ENCODE measurements at places on chromosomes 12 and 14.
A peak's percentile ranks its signal among the peaks of the same experiment; 100 is the strongest.

DNA sequence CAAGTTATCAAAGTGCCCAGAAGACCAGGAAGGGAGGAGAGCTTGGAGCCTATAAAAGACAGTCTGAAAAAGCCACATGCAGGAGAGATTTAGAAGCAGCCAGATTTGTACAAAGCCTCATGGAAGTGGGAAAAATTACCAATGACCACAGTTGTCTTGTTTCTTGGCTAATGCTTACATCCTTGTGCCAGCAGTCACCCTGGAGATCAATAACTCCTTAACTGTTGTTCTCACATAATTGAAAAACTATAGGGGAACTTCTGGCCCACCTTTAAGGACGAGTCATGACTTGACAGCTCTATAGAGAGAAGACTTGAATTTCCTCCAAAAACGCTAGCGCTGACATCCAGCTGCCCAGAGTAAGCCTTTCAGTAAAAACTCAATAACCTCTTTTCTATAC lies 313.1 kb downstream of the GALC start:
- DNase-seq: no peak

DNA sequence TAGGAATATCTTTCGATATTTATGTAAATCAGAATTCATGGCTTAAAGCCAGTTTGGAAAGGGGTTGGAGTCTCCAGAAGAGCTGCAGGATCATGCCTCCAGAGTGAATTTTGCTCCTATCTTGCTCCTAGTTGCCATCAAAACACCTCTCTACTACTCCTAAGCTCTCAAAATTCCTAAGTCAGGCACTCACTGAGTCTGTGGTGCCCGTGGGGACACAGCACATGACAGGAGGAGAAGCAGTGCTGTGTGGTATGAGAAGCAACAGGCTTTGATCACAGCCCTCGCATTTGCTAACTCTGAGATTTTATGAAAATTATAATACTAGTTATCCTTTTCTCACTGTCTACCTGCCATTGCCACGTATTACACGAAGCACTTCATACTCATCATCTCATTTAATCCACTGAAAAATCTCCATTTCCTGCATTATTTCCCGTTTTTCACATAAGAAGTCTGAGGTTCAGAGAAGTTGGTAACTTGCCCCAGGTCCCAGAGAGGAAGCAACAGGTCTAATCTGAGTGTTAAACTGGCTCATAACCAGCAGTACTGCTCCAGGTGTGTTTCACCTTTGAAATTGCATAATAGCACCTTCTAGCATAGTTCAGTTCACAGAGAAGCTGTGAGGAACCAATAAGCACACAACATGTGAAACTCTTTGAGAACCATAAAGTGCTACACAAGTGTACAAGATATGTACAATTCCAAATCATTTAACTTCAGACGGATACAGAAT lies 33.1 kb upstream of the SLC35F4 start:
- no peak for DNase-seq

GRCh38 chr12:106986625-106987389 lies at the start of gene MTERF2:
TSS of gene MTERF2 (minus strand) at chr12:106987146. CDS start at chr12:106978714, 8,432 bp downstream.
- DNase-seq: peak; percentile 84

DNA sequence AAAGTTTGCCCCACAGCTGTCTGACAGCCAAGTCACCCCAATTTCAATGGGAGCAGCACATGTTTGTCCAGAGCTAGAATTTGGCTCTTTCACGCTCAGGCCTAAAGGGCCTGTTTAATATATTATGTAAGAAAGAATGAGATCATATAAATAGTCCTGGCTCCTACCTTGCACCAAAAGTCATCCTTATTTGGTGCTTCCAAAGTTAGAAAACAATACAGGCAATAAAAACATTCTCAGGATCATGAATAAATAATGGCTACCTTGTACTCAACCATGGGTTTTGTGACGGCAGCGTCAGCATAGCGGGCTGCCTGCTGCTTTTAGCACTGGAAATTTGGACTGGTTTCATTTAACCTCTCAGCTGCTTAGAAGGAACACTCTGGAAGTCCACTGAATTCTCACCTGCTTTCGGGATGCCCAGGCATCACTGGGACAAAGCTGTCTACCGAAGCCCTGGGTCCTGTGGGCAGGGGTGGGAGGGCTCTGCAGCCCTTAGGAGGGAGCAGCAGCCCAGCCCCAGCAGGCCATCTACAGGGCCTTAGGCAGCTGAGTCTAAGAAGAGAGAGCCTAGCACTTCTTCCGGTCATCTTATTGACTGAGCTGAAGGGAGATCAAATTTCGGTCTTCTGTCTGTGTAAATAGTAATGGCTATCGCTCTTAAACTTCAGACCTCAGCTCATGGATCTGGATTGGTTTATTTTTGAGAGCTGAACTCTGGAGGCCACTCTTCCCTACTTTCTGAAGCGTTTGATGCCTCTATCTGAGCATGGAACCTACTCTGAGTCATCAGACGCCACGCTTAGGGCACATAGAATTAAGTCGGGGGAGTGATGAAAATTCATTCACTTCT lies 106.5 kb downstream of the SAMD4A start:
- no peak for DNase-seq

DNA sequence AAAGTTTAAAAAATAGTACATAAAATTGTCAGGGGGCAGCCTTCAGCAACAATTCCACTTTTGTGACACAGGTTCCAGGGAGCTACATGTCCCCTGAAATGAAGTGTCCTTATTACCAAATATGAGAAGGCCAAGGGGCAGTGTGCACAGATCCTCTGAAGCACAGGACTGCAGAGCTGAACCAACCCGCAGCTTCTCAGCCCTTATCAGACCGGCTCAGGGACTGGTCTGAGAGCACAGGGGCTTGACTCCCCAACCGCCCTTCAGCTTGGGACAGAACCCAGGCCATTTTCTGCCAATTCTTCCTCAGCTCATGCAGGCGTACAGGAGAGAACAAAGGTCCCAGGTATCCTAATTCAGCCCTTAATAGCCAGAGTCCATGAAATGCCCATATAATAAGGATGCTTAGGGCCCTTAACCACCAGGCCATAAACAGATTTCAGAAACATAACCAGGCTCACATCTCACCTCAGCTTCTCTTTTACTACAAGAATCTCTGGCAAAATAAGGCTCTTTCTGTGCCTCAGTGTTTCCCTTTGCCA lies 221.3 kb downstream of the ANO2 start:
- no peak for DNase-seq

DNA sequence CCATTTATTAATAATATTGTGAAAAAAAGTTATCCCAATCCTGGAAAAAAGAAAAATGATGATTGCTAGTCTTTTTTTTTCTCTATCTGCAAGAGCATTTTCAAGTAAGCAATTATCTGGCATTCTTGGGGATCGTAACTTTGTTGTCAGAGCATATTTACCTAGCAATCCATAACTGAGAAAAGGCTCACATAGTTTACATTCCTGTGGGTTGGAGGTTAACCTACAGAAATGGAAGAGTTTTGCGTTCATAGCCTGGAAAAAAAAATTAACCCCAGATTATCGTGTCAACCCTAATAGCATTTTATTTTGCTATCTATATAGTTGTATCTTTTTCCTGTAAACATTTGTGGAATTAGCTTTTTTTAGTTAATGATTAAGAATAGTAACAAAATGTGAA lies 292.3 kb downstream of the DAD1 start:
- no peak for DNase-seq

GRCh38 chr14:100406505-100407131 lies 83.5 kb downstream of the SLC25A47 start:
- DNase-seq: no peak

GRCh38 chr14:75979648-75980565 lies 1.9 kb downstream of the TGFB3 start:
- no peak for DNase-seq

GRCh38 chr12:110073049-110073831 lies 24.9 kb upstream of the C12orf76 start:
- DNase-seq: peak; percentile 59

DNA sequence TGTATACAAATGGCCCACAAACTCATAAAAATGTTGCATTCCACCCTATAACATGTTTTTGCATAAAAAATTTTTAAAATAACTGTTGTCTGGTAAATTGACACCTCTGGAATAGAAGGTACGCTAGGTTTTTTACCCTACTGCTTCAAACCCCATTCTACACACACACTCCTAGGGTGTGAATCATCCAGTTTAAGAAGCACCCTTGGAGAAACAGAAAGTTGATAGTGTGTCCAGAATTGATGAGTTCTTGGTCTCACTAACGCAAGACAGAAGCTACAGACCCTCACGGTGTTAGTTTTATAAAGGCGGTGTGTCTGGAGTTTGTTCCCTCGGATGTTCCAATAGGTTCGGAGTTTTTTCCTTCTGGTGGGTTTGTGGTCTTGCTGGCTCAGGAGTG lies 158.5 kb downstream of the KLRB1 start:
- DNase-seq: no peak

DNA sequence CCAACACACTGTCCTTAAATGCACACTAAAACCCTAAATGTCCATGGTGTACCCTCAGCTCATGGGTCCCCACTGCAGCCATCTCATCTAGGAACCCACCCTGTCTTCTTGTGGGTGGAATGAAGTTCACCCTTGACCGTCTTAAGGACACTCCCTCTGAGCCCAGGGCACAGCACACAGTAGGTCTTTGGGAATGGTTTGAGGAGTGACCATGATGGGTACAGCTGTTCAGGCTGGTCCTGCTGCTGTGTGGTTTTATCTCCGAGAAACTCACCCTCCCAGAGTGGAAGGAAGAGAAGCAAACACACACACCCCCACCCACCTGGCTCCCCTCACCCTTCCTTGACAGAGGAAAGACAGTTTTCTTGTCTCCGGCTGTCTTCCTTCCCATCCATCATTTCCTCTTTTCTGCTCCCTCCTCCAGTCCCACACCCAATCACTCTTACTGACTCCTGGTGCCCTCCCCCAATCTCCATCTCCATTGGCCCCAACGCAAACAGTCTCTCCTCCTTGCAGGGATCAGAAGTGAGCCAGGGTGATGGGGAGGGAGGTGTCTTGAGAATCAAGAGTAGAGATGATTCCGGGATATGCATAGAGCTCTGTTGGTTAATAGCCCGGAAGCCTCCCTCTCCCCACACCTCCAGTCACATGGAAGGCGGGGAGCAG lies 105.9 kb upstream of the LHX5 start:
- DNase-seq: no peak

DNA sequence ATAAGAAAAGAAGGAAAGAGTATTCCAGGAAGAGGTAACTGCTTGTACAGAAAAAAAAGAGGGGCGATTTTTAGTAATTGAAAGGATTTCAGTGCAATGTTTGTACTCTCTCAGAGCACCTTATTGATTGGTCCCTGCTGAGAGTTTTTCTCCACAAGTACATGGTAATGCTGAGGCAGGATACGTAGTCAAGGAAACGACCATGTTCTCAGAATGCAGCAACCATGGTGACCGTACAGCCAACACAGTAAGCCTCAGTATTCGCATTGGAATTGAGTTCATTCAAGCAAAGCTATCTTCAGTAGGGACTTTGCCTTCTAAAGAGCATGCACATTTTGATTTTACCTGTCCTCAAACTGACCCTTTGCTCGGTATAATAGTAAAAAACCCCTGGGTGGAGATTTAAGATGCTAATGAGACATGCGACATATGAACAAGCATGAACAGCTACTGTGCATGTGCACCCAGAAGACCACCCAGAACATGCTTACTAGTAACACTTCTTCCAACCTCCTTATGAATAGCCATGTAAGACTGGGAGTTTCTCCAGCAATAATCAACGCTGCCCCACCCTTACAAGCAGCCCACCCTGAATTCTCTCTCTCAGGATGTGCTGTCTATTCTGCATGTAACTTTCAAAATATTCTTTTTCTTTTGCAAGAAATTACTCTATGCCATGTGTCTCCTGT lies 6.2 kb upstream of the SLC41A2 start:
- DNase-seq: no peak

GRCh38 chr14:63652406-63652805 lies 10.7 kb upstream of the WDR89 start:
- DNase-seq: no peak

DNA sequence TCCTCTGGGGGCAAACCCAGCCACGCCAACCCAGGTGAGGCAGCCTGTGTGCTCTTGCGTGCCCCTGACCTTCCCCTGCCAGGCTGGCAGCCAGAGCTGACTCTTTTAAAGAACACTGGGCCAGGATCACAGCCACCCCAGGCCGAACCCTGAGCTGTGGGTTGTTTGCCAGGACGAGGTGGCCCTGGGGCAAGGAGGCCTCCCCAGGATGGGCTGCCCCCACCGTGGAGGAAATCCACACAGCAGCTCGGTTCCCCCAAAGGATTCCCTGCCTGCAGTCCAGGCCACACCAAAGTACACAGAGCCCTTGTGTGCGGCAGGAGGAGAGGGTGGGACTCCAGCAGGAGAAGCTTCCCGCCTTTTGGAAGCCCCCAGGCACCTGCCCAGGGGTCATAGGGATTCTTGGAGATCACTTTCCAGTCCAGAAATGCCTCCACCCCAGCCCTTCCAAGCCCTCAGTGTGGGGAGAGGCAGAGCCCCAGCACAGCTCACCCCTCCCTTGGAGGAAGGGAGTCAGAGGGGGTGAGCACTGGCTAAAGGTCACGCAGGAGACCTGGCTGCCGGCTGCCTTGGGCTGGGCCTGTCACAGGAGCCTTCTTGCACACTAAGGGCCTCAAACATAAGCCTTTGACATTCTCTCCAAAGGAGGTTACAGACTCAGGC lies 115.6 kb downstream of the CALM1 start:
- DNase-seq: no peak

DNA sequence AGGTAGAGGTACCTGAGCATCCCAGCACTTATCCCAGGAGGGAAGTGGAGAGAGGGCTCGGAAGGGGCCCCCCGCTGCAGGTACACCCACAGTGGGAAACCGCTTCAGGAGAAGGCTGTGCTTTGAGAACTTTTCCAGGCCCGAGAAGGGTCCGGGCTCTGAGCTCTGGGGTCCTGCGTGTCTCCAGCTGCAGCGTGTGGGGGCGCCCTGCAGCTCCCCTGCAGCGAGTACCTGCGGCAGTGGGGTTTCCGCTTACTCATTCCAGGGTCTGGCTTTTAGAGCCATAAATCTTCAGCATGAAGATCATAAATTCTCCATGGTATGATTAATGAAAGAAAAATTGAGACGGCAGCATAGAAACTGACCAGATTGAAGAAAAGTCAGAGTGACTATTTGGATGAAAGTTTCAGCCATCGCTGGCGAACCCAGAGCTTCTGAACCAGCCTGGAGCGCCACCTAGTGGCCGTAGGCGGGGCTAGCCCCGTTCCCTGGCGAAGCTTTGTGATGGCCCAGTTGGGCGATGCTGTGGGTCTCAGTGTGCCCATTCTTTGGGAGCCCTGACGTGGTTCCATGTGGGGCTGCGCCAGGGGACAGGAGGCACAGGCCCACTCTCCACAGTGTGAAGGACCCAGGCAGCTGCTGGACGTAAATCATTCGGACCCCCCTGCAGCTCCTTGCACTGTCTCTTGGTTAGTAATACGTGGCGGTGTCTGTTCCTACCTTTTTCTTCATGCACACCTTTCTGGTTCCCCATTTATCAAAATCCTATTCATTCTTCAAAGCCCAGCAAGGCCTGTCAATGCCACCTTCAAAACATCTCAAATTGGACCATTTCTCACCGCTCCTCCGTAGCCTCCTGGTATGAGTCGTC lies 198.2 kb downstream of the TSPAN9 start:
- DNase-seq: peak; percentile 86

- no peak for DNase-seq
Observed at GRCh38 chr12:68501226-68501625, 109.5 kb upstream of the RAP1B start.

GRCh38 chr12:131095826-131096680 lies 142.3 kb downstream of the ADGRD1 start:
- no peak for DNase-seq

- peak; percentile 46 for DNase-seq
Observed at GRCh38 chr14:66624336-66624937, 116.5 kb downstream of the GPHN start.

GRCh38 chr12:96810057-96810456 lies 97.0 kb upstream of the NEDD1 start:
- DNase-seq: no peak

GRCh38 chr14:82438436-82438835 lies 904.8 kb upstream of the SEL1L start:
- DNase-seq: no peak

GRCh38 chr12:105983622-105984320 lies 155.0 kb downstream of the NUAK1 start:
- no peak for DNase-seq

Measured in stimulated activated CD8-positive, alpha-beta memory T cell treated with anti-CD3 and anti-CD28 coated beads, Interleukin-4, amount 100 ng/mL, for 48 hours (primary cell).